ENCODE measurements at places on chromosomes 11 and 22.

GRCh38 chr11:29352273-29352795 is 664.5 kb downstream of the KCNA4 start:
- no peak for DNase-seq

DNA sequence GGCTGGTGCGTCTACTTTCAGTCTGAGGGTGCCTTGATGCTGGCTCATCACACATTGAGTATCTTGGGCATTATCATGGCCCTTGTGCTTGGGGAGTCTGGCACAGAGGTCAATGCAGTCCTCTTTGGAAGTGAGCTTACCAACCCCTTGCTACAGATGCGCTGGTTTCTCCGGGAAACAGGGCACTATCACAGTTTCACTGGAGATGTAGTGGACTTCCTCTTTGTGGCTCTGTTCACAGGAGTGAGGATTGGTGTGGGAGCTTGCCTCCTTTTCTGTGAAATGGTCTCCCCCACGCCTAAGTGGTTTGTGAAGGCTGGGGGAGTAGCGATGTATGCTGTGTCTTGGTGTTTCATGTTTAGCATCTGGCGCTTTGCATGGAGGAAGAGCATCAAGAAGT is 4.9 kb downstream of the TLCD5 start:
- DNase-seq = no peak

GRCh38 chr11:73320763-73321603 is 12.9 kb downstream of the ARHGEF17 start:
- no peak for DNase-seq

DNA sequence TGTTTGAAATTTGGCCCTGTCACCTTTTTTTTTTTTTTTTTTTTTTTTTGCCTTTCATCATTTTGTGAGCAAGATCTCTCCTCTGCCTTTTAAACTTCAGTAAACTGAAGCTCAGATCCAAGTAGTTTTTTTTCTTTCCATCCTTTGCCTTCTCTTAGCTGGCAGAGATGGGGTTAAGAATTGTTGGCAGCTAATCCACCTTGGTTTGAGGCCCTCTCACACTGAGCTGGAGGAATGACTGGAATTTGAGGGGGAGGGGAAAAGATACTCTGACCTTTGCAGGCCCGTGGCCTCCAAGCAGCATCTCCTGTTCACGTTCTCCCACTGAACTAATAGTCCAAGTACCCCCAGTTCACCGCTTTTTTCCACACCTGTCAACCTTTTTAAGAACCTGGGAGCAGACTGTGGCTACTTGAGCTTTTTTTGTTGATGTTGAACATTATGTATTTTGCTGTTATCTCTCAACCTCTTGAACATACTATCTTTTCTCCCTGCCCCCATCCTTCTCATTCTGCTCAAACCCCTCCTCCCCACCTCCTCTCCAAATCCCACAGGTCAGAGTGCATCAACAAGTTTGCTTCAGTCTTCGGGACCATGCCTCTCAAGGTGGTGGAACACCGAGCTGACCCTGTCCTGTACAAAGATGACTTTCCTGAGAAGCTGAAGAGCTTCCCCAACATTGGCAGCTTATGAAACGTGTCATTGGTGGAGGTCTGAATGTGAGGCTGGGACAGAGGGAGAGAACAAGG is 66.2 kb downstream of the ALX4 start:
- no peak for DNase-seq

DNA sequence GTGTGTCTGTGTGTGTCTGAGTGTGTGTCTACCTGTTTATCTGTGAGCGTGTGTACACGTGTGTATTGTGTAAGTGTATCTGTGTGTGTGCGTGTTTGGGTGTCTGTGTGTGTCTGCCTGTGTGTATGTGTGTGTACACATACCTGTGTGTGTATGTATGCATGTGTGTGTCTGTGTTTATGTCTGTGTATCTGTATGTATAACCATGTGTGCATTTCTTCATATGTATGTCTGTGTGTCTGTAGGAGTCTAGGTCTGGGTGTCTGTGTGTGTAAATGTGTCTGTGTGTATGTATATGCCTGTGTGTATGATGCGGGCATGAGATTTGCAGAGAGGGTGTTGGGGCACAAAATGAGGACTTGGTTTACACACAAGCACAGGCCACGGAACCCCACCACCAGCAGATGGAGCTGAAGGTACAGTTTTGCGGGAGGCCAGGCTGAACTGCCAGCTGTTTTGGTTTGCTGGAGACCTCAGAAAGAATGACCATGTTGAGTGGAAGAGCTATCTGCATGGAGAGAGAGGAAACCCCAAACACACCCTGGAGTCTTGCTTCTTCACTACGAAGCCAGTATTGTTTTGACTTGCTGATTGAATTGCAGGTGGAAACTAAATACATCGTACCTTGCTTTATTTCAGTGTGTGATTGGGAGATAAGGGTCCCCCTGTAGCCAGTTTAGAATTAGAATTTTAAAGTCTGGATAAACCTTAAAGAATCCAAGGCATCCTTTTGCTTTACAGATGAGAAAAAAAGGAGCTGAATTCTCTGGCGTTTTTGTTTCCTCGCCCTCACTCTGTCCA is 497.2 kb downstream of the NTM start:
- peak; percentile 49 for DNase-seq

GRCh38 chr11:33895752-33896137 is 3.9 kb upstream of the LMO2 start:
- DNase-seq = no peak
